ENCODE measurements at places on chromosomes 12 and 14.

DNA sequence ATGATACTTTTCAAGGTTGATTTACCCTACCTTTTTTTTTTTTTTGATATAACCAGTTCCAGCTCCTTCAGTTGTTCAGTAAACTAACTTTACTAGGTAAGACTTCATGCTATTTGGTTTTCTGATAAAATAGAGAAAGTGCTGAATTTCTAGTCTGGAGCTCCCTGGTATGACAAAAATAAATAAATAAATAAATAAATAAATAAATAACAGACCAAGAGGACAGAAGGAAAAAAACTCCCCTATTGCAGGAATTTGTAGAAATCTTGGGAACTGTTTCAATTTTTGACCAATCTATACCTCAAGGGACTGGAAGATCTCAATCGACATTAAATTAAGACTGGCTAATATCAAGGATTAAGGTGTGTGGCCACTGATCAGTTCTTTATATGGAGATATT is 230.7 kb upstream of the PDZRN4 start:
- no peak for DNase-seq

GRCh38 chr12:110065540-110065939 is 17.2 kb upstream of the C12orf76 start:
- no peak for DNase-seq

GRCh38 chr12:105876396-105876927 is 262.3 kb downstream of the NUAK1 start:
- DNase-seq, result no peak

DNA sequence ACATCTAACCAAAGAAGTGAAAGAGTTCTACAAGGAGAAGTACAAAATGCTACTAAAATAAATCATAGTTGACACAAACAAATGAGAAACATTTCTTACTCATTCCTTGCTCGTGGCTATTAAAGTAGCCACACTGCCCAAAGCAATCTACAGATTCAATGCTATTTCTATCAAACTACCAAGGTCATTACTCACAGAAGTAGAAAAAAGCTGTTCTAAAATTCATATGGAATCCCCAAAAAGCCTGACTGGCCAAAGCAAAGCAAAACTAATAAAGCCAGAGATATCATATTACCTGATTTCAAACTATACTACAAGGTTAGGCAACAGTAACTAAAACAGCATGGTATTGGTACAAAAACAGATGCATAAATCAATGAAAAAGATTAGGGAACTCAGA is 305.6 kb downstream of the RPAP3 start:
- no peak for DNase-seq

GRCh38 chr12:79920421-79921238 is 14.3 kb downstream of the PPP1R12A start:
- no peak for DNase-seq

- no peak for DNase-seq
Measured at GRCh38 chr12:59429766-59430165, 166.1 kb upstream of the SLC16A7 start.

GRCh38 chr12:16238661-16239060 is 38.8 kb downstream of the SLC15A5 start:
- no peak for DNase-seq

- no peak for DNase-seq
Measured at GRCh38 chr12:76942267-76942666, 63.4 kb upstream of the CSRP2 start.

DNA sequence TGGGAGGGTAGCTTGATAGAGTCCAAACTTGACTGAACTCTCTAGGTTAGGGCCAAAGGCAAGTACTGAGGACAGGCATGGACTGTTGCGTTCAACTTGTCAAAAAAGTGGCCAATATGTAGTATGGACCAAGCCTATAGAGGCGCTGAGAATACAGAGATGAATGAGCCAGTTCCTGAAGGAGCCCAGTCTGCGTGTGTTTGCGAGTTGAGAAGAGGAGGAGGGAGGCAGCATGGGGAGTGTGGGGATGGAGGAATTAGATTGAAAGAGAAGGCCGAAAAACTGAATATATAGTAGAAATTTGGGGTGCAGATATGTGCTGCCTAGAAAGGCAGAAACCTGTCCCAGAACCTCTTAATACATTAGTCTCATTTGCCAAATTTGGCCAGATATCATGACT is 412.4 kb downstream of the PCNX1 start:
- DNase-seq, result no peak

- no peak for DNase-seq
Measured at GRCh38 chr12:93908846-93909567, 231.8 kb downstream of the CRADD start.

- no peak for DNase-seq
Measured at GRCh38 chr12:96698965-96699364, 208.1 kb upstream of the NEDD1 start.

- no peak for DNase-seq
Measured at GRCh38 chr12:14846876-14847580, 3.7 kb upstream of the ART4 start.

DNA sequence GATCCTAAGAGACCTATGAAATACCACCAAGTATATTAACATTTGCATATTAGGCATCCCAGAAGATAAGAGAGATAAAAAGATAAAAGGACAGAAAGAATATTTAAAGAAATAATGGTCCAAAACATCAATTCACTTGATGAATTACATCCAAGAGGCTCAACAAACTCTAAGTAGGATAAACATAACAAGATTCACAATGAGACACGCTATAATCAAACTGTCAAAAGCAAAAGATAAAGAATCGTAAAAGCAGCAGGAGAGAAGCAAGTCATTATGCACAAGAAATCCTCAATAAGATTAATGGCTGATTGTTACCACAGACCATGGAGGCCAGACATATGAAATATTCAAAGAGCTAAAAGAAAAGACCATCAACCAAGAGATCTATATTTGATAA is 79.6 kb downstream of the PLCZ1 start:
- DNase-seq, result no peak

GRCh38 chr12:51533799-51534198 is 57.2 kb upstream of the SCN8A start:
- no peak for DNase-seq

DNA sequence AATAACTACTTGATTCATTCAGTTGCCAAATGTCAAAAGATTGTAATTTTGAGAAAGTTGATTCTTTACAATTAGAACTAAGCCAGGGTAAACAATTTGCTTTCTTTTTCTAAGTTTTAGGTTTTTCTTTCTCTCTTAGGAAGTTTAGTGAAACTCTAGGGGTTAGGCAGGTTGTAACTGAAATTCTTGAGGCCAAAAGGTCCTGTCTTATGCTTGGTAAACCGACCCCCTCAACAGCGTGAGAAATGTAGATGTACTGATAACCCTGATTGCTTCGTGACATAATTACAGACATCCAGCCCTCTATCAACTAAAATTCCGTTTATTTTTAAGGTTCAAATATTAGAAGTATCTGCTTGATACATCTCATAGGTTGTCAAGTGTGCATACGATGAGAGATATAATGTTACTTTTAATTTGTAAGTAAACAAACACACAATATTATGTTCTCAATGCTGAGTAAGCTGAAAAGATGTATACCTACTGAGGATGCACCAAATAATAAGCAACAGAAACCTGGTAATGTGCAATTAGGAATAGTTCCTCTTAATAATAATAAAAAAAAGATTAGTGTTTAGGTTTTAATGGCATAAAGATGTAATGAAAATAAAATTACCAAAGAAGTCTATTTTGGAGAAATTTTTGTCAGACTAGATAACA is 7.2 kb downstream of the FUT8 start:
- DNase-seq, result no peak

GRCh38 chr14:37232907-37233481 is 35.3 kb downstream of the MIPOL1 start:
- no peak for DNase-seq

- DNase-seq, result peak; percentile 54
Measured at GRCh38 chr12:70365648-70366518, at the start of gene KCNMB4. Gene KCNMB4 (plus strand): TSS chr12:70366290. CDS start chr12:70366735, 445 bp downstream.

GRCh38 chr12:117498880-117499279 is 137.5 kb upstream of the NOS1 start:
- DNase-seq, result no peak

DNA sequence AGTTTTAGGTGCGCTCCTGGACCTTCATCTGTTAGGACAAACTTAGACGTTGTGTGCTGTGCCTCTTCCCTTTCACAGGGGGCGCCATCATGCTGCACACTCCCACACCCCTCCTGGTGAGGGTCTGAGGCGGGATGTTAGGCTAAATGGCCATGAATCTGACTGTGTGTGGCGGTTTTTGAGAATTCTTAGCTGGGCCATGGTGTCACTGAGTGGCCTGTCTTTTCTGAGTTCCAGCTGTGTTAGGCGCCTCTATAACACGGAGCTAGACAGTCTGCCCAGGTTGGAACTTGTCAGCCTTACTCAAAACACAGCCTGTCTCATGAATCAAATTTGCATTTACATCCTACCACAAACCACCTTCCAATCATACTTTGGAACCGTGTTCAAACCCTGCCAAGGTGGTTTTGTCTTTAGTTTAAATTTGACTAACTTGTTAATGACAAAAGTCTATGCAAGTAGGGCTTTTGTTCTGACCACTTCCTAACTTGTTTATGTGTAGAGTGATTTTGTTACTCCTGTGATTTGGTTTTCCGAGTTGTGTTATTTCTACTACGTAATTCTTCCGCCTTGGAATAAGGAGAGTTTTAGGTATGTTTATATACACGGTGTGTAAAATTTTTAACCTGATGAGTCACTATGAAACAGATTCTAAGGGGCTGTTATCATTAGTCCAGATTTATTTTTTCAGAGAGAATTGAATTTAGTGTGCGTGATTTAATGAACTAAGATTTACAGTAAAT is 19.6 kb downstream of the ACVR1B start:
- peak; percentile 56 for DNase-seq

GRCh38 chr12:3565985-3566384 is 75.0 kb downstream of the PRMT8 start:
- DNase-seq, result no peak

DNA sequence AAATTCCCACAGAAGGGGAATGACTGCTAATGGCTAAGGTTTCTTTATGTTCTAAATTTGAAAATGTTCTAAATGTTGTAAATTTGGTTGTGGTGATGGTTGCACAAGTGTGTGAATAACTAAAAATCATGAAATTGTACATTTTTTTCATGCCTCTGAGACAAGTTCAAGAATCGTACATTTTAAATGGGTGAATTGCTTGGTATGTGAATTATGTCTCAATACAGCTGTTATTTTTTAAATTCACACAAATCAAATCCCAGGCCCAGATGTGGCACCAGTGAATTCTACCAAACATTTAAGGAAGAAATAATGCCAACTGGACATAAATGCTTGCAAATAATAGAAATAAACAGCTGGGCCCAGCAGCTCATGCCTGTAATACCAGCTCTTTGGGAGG is 28.6 kb upstream of the RND1 start:
- DNase-seq, result no peak

- no peak for DNase-seq
Measured at GRCh38 chr14:76541594-76542219, 165.8 kb downstream of the ESRRB start.

GRCh38 chr12:73220951-73221350 is 948.8 kb downstream of the TRHDE start:
- DNase-seq, result no peak

DNA sequence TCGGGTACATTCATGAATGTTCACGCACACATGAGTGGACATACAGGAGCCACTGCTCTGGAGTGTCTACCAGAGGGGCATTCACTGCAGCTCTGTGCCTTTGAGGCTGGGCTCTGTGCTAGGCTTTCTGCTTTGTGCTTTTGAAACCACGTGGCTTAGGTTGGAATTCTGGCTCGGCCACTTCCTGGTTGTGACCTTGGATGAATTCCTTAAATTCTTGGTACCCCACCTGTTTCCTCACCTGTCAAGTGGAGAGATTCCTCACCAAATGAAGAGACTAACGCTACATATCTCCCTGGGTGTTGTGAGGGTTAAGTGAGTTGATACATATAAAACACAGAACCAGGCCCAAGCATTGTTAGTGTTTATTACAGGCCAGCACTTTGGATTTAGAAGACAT is 842.8 kb downstream of the VRK1 start:
- DNase-seq, result no peak

DNA sequence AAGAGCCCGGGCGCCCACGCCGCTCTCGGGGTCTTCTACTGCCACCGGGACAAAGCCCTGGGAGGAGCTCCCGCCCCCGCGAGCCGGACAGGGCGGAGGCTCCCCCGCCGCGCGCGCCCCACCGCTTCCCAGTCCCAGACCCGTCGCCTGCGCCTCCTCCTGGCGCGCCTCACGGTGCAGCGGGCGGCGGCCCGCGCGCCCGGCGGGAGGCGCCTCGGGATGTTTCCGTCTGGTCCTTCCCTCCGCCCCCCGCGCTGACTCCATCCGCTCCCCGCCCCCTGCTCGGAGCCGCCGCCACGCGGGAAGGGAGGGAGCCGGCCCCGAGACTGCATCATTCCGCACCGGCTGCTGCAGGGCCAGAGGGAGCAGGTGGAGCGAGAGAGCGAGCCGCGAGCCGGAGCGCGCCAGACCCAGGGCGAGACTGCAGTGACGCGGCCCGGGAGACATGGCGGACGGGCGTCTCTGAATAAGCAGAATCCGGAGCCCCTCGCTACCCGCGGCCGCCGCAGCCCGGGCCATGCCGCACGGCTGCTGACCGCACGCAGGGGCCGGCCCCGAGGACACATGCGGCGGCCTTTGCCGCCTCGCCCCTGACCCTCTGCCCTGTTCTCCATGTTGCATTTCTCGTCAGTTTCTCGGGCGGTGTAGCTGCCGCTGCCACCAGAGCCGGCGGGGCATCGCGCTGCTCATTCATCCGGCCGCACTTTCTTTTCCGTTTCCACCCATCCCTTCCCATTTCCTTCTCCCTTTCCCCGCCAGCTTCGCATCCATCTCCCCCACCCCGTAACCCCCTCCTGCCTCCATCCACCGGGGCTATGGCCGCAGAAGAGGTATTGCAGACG is at the start of gene BICD1:
Gene BICD1, plus strand, starts transcription at position 331 of the 842 bp plus-strand sequence. Its CDS starts 485 bp downstream, at position 816.
- DNase-seq, result peak; percentile 70

GRCh38 chr14:22993517-22993916 is 11.2 kb upstream of the AJUBA start:
- no peak for DNase-seq

GRCh38 chr14:84527706-84528105 is 1002.2 kb upstream of the FLRT2 start:
- no peak for DNase-seq

DNA sequence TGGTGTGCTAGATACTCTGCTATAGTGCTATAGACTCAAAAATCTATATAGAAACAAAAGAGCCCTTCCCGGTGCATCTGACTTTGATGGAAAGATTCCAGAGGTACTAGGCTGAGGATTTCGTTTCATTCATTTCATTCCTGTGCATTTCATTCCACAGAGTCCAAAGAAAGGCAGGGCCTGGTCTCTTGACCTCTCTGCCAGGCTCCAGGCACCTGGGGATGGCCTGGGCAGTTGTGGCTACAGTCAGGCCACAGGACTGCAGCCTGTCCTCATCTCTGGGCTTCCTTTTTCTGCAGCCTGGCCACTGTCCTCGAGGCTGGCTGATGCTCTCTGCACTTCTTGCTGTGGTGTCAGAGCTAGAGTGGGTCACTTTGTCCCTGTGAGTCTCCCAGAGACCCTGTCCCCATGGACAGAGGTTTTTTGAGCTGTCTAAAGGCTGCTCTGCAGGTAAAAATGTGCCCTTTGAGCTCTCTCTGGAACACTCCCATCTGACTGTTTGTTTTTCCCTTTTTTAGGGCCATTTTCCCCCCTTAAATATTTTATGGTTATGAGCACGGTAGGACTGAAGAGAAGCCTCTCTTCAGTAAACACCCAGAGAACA is 3.2 kb upstream of the VDR start:
- DNase-seq, result no peak

All from GM18507 (cell line).